ENCODE measurements at places on chromosomes 1 and 21.

DNA sequence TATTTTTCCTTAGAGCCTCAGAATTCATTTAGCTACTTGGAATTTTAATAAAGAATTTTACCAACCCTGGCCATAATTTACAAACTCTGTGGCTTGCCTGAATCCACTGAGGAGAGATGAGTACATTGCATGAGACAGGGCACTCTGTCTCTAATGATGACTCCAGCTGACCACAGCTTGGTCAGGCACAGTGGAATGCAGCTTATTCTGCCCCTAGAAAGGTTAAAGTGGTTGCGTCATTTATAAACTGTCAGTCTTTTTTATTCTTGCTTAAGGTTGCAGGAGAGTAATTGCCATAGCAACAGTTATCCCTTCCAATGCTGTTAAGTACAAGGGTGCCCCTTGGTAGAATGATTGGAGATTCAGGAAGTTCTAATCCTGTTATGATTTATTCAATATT is 28.3 kb downstream of the PDE4B start:
- no peak for DNase-seq

- DNase-seq: no peak
These were observed 38.6 kb downstream of the LHX9 start for GRCh38 chr1:197955486-197956394.

- DNase-seq: no peak
These were observed 65.2 kb downstream of the CNST start for GRCh38 chr1:246631426-246631825.

- no peak for DNase-seq
These were observed 98.1 kb upstream of the NFIA start for GRCh38 chr1:60984062-60984799.

DNA sequence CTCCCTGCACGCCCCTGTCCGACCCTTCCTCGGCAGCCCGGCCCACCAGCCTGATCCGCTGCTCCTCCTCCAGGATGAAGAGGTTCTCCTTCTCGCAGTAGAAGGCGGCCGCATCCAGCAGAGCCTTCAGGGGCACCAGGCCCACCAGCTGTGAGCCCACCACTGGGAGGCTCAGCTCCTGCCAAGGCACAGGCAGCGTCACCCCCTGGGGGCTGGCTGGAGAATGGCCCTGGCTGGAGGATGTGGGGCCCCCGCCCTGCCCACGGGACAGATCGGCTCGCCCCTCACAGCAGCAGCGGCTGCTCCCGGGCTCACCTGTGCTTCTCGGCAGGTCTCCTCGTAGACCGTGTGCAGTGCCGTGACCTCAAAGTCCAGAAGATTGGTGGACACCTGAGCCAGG is 5.3 kb downstream of the FTCD start:
- no peak for DNase-seq

DNA sequence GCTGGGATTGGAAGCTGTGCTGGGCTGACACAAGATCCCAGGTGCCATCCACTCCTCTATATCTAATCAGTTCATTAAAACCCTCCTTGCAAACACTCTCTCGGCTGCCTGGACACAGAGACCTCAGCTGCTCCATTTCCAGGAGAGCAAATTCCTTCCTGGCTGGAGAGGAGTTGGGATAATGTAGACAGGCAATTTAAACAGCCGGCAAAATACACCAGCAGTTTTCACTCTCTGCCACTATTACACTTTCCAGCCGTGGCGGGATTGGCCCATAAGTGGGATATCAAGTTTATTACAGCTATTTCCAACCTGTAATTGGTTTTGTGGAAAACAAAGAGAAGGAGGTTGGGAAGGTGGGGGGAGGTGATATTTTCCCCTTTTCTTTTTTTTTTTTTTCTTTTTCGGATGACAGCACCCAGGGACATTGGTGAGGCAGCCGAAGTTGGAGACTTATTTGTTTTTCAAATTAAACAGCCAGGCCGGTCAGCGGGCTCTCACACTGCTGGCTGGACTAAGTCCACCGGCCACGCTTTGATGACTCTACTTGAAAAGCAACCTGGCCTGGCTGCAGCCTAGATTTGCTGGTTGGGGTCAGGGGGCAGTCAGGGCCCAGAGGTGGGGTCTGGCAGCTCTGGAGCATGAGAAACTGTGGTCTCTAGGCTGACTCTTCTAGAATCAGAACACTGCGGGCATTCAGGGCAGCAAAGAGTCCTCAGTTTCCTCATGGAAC is 177.4 kb downstream of the IGSF21 start:
- no peak for DNase-seq

DNA sequence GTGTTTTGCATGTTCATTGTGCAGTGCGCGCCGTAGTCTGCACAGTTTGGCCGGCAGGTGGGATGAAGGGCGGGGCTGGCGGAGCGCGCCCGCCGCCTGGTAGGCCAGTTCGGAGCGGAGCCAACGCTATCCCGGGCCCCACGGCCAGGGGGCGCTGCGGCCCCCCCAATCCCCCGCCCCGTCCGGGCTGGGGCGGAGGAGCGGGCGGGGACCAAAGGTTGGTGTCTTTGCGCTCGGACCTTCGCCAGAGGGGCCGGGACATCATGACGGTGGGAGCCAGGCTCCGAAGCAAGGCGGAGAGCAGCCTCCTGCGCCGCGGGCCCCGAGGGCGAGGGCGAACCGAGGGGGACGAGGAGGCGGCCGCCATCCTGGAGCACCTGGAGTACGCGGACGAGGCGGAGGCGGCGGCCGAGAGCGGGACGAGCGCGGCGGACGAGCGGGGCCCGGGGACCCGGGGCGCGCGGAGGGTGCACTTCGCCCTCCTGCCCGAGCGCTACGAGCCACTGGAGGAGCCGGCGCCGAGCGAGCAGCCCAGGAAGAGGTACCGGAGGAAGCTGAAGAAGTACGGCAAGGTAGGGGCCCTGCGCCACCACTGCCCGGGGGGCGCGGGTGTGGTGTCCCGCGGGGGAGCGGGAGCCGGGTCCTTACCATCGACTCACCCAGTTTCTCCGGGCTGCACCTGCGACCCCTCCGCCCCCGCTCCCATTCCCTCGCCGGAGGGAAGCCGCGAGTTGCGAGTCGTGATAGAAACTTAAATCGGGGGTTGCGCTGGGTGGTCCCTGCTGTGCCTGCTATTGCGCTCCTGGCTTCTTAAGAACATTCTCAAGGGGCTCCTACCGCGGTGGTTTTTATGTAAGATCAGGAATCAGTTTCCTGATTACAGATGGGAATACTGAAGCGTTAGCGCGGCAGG is at the start of gene C1orf115:
Gene C1orf115 (plus strand): TSS at position 224 of the 913 bp plus-strand sequence. CDS start 40 bp downstream, at position 264.
- DNase-seq: peak; percentile 93

DNA sequence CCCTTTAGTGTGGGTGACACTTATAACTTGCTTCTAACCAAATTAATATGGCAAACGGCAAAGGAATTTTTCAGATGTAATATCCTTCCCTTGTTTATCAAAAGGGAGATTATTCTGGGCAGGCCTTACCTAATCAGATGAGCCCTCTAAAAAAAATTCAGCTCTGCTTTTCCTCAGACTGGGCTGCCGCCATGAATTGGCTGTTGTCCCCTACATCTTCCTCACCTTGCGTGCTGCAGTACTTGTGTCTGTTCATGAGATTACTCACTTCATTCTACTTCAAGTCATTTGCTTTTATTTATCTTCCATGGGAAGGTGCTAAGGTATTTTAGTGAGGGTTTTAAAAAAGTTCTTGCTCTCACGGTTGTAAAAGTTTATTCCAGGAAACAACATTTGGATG is 705.5 kb downstream of the KCNT2 start:
- DNase-seq: no peak

DNA sequence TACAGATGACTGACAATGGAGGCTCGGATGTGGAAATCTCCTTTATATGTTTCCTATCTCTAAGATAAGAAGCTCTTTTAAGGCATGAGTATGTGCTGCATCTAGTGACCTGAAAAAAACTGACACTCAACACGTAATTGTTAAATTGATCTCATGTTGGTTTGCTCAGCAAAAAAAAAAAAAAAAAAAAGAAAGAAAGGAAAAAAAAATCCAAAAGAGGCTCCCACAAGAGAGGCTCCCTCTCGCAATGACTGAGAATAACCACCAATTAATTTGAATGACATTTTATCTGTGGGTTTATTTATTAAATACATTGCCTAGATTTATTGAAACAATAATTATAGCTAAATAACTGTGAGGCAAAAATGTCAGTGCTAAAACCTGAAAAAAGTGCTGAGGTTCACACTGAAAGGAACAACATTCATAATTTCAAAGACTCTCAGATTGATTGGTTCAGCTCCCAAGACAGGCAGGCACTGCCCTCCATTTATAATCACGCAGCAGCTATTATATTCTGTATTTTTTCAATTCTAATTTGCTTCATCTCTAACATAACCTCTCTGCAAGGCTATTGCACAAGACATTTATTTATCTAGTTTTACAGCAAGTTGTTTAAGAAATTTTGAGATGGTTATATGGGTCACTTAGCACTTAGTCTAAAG is 184.5 kb upstream of the TMPRSS15 start:
- DNase-seq: no peak

- DNase-seq: no peak
These were observed 4.0 kb downstream of the ZBTB7B start for GRCh38 chr1:155006601-155007101.

DNA sequence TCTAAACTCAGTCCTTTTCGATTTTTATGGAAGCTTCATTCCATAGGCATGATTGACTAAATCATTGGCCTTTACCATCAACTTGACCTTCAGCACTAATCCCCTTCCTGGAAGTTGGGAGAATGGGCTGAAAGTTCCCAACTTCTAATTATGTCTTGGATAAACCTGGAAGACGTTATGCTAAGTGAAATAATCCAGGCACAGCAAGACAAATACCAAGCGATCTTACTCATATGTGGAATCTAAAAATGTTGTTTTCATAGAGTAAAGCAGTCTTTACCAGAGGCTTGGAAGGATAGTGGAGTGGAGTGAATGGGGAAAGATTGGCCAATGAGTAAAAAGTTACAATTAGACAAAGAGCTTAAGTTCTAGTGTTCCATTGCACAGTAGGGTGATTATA is 1453.2 kb downstream of the PLA2G4A start:
- no peak for DNase-seq

GRCh38 chr1:18315449-18315848 is 165.3 kb upstream of the KLHDC7A start:
- no peak for DNase-seq

- no peak for DNase-seq
These were observed 69.5 kb downstream of the MAN1C1 start for GRCh38 chr1:25685938-25686665.

- no peak for DNase-seq
These were observed 1649.2 kb downstream of the AMY1C start for GRCh38 chr1:105398909-105399308.

DNA sequence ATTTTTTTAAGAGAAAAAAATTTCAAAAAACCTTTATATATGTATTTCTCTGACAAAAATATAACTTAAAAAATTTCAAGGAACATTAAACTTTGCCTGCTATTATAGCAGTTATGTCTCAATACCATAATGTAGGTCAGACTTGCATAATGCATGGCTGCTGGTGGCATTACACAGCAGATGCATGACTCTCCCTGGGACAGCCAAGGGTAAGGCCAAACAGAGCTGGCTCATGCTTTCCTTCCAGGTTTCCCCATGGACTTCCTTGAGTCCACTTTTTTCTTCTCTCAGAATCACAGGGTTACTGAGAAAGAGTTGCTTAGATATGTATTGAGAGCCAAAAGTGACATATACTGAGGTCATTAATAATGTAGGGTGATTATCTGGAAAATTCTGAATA is 43.7 kb downstream of the RHOU start:
- DNase-seq: no peak
